ENCODE measurements at places on chromosomes 7 and 10. TPM values are rescaled to one million over a fixed set of nuclear protein-coding genes. Genes with fewer than 3 reads are reported as not detected.
A peak's percentile ranks its signal among the peaks of the same experiment; 100 is the strongest.

Gene SDK1
- 10.0 TPM for total RNA-seq

DNA sequence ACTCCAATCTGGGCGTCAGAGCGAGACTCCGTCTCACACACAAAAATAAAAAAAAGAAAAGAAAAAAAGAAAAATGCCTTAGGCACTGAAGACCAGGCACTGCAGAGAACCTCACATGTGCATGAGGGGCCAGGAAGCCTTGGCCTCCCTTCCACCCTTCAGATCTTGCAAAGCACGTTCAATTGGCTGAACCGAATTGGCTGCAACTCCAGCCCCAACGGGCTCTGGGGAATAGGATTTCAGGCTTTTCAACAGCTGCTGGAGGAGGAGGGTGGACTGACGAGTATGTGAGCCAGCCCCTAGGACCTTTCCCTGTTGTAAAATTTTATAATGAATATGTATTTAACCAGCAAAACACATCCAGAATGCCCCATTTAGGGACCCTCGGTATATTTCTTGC, 16.7 kb downstream of the TMEM120A start:
- H3K36me3 ChIP-seq, result peaks cover 26% of the 10 kb centered on the region
- H3K27ac ChIP-seq, result no peak overlapping the region
- no peaks in the 10 kb centered on the region for H3K27me3 ChIP-seq
- no peaks in the 10 kb centered on the region for H3K4me1 ChIP-seq
- H3K4me3 ChIP-seq, result no peak overlapping the region

- H3K27ac ChIP-seq, result no peak overlapping the region
- H3K36me3 ChIP-seq, result no peaks in the 10 kb centered on the region
- H3K4me1 ChIP-seq, result peaks cover 18% of the 10 kb centered on the region
- no peaks in the 10 kb centered on the region for H3K27me3 ChIP-seq
Measured at GRCh38 chr10:30111340-30112022, 52.1 kb upstream of the JCAD start.

DNA sequence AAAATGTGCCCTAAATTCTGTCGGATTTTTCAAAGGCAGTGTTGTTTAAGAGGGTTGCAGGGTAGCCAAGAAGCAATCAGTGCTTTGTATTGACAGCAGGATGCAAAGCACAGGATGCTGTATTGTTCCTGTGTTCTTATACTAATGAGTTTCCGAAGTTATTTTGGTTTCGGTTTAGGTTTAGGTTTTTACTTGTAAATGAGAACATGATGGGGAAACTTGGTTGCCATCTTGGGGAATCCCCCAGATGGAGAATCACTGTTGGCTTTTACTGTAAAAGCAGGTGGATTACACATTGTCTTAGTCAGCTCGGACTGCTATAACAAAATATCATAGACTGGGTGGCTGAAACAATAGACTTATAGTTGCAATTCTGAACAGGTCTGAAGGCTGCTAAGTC, 72.1 kb downstream of the INHBA start:
- no peak overlapping the region for H3K4me3 ChIP-seq
- no peaks in the 10 kb centered on the region for H3K27me3 ChIP-seq
- H3K4me1 ChIP-seq, result peaks cover 68% of the 10 kb centered on the region

- DNase-seq, result no peak
- H3K27ac ChIP-seq, result peak overlapping the region; percentile 42
- no peaks in the 10 kb centered on the region for H3K27me3 ChIP-seq
- H3K4me3 ChIP-seq, result no peak overlapping the region
Measured at GRCh38 chr7:55552320-55553023, 19.8 kb downstream of the VOPP1 start.

DNA sequence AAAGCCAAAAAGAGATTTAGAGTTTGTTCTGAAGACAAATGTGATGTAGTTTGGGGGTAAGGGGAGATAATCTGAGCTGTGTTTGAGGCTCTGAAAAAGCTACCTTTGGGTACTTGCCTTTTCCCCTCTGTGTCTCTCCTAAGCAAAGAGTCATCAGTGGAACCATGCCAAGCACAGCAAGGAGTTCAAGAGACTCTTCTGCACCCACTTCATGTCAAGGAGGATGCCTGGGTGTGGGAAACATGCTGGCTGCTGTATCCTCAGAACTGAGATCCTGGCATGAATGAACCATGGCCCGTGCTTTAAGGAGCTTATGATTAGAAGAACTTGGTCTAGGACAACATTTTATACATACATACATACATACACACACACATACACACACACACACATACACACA, 142.9 kb downstream of the NOC3L start:
- DNase-seq, result no peak
- H3K4me1 ChIP-seq, result peaks cover 24% of the 10 kb centered on the region
- H3K4me3 ChIP-seq, result no peak overlapping the region

Data from WTC11 (cell line).